Fibroblast of skin of left biceps (primary cell): ENCODE measurements at places on chromosomes 5 and 9.

- no peak for DNase-seq
Measured at GRCh38 chr5:12013351-12013750, 109.1 kb upstream of the CTNND2 start.

GRCh38 chr9:132150256-132150655 is 11.6 kb upstream of the NTNG2 start:
- no peak for DNase-seq

DNA sequence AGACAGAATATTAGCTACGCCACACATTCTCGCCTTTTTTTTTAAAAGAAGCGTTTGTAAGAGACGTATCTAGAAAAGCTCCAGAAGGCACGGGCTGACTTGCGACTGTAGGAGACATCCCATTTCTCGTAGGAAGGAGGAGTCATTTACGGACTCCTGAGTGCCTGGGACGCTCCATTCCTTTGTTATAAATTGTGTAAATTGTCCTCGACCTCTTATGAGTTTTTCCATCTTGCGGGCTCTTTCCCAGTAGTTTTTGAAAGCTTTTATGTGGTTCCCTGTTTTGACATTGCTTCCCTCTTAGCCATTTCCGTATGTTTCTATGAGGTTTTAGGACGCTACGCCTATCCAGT is 1.0 kb downstream of the RABL6 start:
- no peak for DNase-seq

DNA sequence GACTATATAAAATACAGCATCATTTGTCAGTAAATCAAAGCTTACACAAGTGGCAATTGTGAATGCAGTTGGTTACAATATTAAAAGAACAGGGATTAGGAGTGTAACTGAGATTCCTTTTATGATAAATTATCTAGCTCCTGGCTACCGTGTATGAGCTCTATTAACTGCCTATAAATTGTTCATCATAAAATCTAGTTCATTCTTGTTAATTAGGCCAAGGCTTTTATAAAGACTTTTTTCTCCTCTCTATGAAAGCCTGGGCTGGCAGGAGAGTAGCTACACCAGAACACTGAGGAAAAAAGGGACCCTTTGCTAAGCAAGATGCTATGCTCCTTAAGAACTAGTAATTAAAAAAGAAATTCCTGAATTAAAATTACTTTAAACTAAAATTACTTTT is 132.4 kb upstream of the MEF2C start:
- no peak for DNase-seq

DNA sequence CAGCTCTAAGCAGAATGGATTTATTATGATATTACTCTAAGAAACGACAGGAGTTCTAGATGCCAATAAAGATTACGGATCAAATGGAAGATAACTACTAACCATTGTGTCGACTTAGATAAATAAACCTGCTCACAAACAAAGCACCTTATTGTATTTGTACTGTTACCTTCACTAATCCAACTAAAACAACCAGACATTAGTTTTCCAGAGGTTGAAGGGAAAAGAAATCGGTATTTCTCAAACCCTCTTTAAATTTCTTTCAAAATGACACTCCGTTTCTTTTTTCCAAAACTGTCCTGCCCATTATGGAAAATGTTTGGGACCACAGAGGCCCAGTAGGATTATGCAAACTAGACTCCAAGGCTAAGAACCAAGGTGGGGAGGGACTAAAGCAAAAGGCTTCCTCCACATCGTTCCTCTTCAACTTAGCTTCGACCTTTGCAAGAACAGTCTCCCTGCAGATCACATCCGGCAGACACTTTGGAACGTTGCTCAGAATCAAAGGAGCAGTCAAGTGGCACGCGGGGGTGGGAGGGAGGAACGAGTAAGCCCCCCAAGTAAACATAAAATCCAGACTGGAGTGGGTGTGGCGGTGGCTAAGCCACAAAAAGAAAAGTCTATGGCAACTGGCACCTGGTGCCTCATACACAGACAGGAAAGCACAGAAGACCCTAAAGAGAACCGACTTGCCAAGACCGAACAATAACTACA is 2.7 kb downstream of the MLLT3 start:
- no peak for DNase-seq

- DNase-seq, result no peak
Measured at GRCh38 chr5:57034201-57034916, 82.4 kb upstream of the MIER3 start.

- DNase-seq, result no peak
Measured at GRCh38 chr9:14277761-14278160, 36.2 kb downstream of the NFIB start.
